Smooth muscle cell of the brain vasculature (primary cell): ENCODE measurements at places on chromosomes 13 and 19.

- no peak for DNase-seq
Measured at GRCh38 chr13:57418067-57418677, 213.4 kb upstream of the PCDH17 start.

DNA sequence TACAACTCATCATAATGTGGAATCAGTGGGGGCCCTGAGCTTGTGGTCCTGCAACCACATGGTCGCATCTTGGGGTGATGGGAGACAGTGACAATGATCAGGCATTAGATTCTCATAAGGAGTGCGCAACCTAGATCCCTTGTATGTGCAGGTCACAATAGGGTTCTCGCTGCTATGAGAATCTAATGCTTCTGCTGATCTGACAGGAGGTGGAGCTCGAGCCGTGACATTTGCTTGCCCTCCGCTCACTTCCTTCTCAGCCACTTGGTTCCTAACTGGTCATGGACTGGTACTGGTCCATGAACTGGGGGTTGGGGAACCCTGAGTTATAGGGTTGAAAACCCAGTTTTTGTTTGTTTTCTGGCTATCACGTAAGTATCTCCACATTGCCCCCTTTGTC lies 1290.9 kb upstream of the ATXN8OS start:
- DNase-seq = no peak

- DNase-seq = no peak
Measured at GRCh38 chr19:31331536-31331935, 17.7 kb downstream of the TSHZ3 start.

- DNase-seq = no peak
Measured at GRCh38 chr19:7705387-7706187, 3.7 kb upstream of the FCER2 start.

DNA sequence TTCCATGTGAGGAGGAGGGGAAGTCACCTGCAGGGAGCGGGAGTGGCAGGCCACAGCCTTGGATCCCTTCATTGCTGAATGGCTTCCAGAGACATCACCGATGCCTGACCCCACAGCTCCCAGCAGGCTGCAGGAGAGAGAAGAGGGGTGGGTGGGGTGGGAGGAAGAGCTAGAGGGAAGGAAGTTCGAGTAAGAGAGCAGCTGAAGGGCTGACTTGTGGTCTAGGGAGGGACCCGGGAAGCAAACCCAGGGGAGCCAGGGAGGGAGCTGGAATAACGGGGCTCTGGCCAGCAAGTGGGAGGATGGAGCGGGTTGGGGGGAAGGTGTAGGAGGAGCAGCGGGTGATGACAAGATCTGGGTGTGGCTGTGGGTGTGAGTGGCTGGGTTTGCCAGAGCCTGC lies 229.8 kb upstream of the MAB21L1 start:
- DNase-seq = no peak

DNA sequence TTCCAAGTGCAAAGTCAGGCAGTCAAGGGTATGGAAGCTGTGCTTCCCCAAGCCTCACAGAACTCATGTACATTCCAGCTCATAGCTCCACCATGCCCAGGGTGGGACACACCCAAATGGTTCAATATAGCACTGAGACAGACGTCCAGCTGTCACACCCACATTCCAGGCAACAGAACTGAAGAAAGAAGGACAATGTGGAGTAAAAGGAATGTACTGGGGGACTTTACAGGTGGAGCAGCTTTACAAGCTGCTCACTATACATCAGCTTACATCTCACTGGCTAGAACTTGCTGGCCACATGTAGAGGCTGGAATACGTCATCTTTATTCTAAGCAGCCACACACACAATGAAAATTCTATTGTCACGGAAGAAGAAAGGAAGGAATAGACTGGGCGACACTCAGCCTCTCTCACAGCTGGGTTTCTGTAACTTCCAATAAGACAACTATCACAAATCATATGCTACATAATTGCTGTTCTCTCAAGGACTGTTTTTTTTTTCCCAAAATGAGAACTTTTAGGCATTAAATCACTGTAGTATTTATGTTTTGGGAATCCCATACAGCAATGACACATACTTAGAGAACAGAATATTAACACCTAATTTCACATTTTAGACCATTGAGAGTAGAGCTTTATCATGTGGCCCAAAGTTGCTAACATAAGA lies 86.1 kb downstream of the KLF12 start:
- DNase-seq = no peak

- no peak for DNase-seq
Measured at GRCh38 chr19:29211562-29212355, 1.2 kb downstream of the UQCRFS1 start.

GRCh38 chr19:21482863-21483276 lies 22.5 kb upstream of the ZNF429 start:
- DNase-seq = no peak

GRCh38 chr19:5648464-5648863 lies 25.6 kb downstream of the SAFB start:
- DNase-seq = no peak

- no peak for DNase-seq
Measured at GRCh38 chr13:47220453-47221140, 323.7 kb upstream of the HTR2A start.

DNA sequence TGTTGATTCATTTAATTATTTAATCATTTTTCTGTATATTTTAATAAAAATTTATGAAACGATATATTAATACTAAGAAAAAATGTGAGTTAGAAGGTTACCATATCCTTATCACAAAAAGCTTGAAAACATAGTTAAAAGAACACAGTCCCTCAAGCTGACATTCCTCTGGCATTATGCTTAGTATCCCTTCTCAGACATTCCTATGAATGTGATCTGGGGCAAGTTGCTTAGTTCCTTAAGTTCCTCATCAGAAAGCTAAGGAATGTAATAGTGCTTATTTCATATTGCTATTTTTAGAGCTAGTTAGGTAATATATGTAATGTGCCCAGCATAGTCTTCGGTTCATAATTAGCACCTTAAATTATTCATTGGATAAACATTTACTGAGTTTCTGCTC lies 122.8 kb downstream of the MTUS2 start:
- DNase-seq = no peak

GRCh38 chr13:97136418-97136817 lies 85.7 kb upstream of the MBNL2 start:
- DNase-seq = no peak

- no peak for DNase-seq
Measured at GRCh38 chr13:85186356-85187045, 612.7 kb downstream of the SLITRK6 start.

GRCh38 chr13:30697177-30697953 lies 38.0 kb upstream of the ALOX5AP start:
- DNase-seq = no peak

DNA sequence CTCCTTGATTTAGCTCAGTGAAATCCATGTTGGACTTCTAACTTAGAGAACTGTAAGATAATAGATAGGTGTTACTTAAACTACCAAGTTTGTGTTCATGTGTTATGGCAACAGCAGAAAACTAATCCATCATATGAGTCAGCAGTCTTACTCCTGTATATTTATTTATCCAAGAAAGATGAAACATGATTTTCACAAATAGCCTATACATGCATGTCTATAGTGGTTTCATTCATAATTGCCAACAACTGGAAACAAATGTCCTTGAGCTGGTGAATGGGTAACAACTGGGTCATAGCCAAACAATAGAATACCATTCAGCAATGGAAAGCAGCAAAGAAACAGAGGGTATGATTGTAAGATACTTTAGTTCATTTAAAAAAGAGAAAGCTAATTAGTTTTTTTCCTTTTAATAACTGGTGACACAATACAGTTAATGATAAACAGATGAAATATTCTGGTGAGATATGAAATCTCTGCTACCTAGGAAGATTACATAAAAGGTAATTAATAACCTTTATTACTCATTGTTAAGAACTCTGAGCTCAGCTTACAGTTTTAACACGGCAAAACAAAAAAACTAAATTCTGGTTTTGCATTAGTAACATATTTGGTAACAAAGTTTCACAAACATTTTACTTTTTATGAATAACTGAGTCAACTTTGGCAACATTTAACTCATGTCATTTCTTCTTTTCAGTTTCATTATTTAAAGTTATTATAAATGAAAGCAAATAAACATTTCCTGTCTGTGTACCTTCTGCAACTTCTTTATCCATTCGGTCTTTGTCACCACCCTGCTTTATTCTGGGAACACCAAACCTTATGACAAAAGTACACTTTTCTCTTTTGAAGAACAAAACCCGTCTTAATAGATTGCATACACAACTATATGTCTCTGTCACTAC lies 181.3 kb downstream of the LIG4 start:
- DNase-seq = no peak

- DNase-seq = no peak
Measured at GRCh38 chr19:44722131-44723121, 23.5 kb downstream of the CEACAM16 start.

DNA sequence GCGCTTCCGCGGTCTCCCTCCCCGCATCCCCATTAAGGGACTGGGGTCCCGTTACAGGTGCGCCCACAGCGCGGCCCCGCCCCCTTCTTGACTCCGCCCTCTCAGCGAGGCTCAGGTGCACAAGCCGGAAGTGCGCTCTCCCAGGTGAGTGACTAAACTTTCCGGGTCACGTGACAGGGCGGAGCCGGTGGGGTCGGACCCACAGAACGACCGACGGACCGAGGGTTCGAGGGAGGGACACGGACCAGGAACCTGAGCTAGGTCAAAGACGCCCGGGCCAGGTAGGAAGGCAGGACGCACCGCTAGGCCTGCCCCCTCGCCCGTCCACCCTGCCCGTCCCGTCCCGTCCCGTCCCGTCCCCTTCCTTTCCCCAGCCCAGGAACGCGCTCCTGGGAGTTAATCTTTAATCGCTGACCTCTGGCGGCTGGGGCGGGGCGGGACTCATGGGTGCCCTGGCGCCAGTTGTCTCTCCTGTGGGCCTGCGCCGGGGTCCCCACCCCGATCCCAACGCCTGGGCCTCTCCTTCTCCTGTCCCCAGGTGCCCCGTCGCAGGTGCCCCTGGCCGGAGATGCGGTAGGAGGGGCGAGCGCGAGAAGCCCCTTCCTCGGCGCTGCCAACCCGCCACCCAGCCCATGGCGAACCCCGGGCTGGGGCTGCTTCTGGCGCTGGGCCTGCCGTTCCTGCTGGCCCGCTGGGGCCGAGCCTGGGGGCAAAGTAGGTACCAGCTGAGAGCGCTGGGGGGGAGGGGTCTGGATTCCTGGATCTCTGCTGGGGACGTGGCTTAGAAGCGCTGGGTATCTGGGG lies at the start of gene CRB3:
Gene CRB3 (plus strand): TSS at position 202 of the 804 bp plus-strand sequence. CDS start 431 bp downstream, at position 633.
- DNase-seq = no peak

GRCh38 chr13:112931028-112931934 lies 37.7 kb upstream of the MCF2L start:
- peak; percentile 55 for DNase-seq

GRCh38 chr13:31747291-31747690 lies 8.0 kb downstream of the RXFP2 start:
- DNase-seq = no peak

- DNase-seq = no peak
Measured at GRCh38 chr13:46598820-46599180, 45.8 kb downstream of the LRCH1 start.

- DNase-seq = no peak
Measured at GRCh38 chr19:15195371-15196334, 5.1 kb downstream of the NOTCH3 start.

DNA sequence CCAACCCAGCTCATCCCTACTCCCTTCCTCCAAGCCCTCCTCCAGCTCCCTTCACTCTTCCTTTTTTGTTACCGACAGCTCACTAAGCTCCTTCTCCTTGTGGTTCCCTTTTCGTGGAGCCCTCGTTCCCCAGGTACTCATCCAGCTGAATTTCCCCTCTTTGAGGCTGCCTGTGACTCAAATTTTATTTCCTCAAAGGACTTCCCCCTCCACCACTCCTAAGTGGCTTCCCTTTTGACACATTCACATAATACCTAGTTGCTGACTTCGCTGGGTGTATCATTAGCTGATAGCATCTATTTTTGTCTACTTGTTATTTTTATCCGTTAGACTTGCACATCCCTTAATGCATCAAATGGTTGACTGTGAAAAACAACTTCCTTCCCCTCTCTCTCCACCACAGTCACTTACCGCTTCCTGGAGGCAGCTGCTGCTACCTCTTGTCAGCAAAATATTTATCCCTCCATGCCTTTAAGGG lies 14.5 kb downstream of the FFAR2 start:
- DNase-seq = no peak

GRCh38 chr13:30593001-30593400 lies 24.7 kb upstream of the USPL1 start:
- DNase-seq = no peak

DNA sequence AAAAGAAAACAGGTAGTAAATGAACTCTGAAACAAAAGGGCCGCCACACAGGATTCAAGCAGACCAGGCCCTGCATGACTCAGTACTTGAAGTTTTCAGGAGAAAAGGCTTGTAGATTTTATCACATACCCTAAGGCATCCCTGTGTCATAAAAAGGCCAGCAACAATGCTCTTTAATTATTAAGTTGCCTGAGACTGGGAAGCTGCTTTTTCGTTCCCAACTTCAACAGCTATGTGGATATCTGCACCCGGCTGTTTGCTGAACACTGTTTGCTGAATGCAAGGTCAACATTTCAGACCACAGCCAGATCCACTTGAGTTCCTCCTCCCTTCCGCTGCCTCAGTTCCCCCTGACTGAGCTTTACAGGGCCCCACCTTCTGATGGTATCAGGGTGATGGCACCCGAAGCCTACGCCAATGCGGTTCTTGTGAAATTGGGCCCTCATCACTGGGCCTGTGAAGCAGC lies 6.1 kb upstream of the ECH1 start:
- no peak for DNase-seq

GRCh38 chr13:33025220-33025744 lies 9.1 kb downstream of the KL start:
- no peak for DNase-seq

DNA sequence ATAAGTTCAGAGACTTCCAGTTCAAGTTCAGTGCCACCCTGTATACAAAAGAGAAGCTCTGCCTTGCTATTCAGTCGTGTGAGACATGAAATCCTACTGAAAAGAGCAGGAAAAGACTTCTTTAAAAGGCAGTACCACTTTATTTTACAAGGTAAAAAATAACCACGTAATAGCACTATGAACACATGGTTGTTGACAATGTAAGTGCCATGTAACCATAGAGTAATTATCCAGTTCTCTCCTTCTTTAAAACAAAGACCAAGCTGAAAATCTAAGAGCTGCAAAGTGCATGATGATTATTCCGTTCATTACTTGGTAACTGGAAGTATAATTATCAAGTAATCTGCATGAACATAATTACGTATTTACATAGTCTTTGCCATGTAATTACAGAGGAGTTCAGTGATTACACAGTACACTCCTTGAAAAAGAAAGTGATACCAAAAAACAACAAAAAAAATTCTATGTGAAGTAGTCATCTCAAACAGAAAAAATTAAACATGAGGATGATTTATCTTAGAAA lies 288.7 kb downstream of the EFNB2 start:
- DNase-seq = no peak

GRCh38 chr19:58311345-58311865 lies 6.2 kb downstream of the ERVK3-1 start:
- no peak for DNase-seq

GRCh38 chr13:28333204-28333881 lies 161.6 kb downstream of the FLT1 start:
- DNase-seq = no peak

- no peak for DNase-seq
Measured at GRCh38 chr13:40047322-40047771, 391.9 kb downstream of the COG6 start.

GRCh38 chr19:35138305-35138892 lies at the start of gene FXYD1:
Gene FXYD1, plus strand, starts transcription at chr19:35138824. Its CDS starts 1,256 bp downstream, at chr19:35140080.
- DNase-seq = no peak

- DNase-seq = no peak
Measured at GRCh38 chr19:30074741-30075715, 133.0 kb downstream of the URI1 start.
